ENCODE measurements at places on chromosomes 3 and 15.

DNA sequence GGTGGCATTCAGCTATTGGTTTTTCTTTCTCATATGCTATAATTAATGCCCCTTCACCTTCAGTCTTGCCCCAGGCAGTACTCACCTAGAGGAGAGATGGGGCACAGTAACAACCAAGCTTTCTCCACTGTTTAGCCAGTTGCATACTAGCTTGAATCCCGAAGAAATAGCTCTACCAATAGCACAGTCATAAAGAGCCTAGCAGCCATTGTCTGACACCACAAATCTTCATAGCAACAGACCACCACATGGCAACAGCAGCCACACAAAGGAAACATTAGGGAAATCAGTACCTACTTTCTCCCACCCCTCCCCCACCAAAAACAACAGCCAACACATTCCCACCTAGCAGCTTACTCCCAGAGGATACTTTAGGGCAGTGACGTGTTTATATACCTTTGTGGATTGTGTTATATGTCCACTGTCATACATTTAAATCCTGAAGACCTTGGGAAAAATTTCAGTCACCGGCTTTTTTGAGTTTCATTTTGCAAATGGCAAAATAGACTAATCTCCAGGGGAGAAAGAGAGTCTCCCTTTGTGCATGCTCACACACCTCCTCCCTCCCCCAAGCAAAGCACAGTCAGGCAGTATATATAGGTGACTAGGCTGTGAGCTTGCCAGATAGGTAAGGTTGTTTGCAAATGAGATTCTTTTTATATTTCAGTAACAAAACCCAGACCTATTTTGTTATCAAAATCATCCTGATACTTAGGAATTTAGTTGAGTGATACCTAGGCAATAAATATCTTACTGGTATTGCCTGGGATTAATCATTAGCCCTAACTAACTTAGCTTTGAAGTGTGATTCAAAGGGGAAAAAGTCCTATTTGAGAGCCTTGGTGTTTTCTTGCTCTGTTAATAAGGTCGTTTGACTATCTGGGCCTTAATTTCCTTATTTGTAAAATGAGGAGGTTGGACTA lies 140.6 kb downstream of the RBPMS2 start:
- peak; percentile 51 for DNase-seq

- DNase-seq, result no peak
Observed at GRCh38 chr3:127475391-127475790, 115.1 kb downstream of the TPRA1 start.

DNA sequence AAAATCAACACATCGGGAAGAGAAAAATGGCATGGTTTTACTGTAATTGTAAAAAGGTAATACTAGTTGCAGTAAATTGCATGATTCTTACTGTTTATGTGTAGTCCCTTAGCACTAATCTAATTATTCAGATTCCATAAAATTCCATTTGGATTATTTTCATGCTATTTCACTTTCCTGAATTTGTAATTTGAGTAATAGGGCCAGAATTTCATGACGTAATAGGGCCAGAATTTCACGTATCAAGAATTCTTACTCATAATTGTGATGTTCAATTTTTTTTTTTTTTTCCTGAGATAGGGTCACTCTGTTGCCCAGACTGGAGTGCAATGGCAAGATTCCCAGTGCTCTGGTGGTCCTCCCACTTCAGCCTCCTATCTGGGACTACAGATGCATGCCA lies 2.9 kb upstream of the U2SURP start:
- peak; percentile 65 for DNase-seq

- no peak for DNase-seq
Observed at GRCh38 chr15:84001655-84002054, 233.9 kb upstream of the GOLGA6L4 start.

GRCh38 chr3:59338934-59339333 lies 289.1 kb upstream of the CFAP20DC start:
- no peak for DNase-seq

DNA sequence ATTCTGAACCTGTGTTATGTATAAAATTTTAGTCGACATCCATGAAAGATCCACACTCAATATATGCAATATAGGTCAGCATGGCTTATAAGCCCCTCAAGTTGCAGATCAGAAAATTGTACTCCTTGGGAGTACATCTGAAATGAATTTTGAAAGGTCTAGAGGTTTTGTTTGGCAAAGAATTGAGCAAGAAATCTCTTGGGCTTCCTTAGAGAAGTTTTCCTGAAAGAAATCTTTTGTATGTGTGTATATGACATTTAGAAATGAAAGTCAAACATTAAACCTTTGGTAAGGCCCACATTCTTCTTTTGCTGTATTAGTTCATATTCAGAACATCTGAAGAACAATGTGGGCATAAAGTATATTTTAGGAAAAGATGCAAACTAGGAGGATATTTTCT lies 1006.6 kb downstream of the NAALADL2 start:
- no peak for DNase-seq

DNA sequence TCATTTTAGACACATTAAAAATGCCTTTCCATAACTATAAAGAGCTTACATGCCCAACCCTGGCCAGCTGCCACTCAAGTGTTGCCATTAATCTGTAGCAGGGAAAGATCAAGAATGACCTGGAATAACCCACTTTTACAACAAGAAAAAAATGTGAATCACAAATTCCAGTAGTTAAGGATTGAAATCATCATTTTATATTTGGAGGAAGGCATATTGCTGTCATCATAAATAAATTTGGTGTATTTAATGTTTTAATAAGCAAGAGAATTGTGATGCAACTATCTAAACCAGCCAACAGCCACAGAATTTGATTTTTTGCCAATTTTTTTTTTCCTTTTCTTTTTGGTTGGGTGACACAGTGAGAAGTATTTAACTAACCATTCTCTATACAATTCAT lies 240.0 kb upstream of the SEMA6D start:
- peak; percentile 49 for DNase-seq

GRCh38 chr3:97821287-97821773 lies 481 bp upstream of the CRYBG3 start:
- DNase-seq, result peak; percentile 62

GRCh38 chr3:4358273-4358672 lies 55.1 kb downstream of the SETMAR start:
- DNase-seq, result no peak

DNA sequence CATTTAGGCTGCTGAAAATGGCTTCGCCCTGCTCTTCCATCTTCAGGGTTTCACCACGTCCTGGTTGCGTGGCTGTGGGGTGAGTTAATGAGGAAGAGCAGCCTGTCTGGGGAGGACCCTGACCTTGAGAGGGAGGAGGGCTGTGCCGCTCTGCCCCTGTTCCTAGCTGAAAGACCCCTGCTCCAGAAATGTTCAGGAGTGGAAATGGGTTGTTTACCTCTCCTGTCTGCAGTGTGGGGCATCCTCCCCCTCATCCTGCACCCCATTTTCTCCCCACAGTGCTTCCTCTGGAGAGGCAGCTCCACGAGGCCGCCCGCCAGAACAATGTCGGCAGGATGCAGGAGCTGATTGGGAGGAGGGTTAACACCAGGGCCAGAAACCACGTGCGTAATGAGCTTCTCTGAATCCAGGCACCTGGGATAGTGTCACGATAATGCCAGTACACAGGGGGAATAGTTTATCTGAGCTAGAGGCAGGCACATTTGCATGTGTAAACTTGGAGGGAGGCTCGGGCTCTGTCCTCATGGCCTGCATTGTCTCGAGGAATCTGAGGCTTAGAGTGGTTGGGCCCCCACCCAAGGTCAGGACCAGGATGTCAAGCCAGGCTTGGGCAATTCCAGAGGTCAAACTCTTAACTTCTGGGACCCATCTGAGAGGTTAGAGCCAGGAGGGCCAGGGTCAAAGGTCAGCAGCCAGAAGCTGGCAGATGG lies 4.0 kb downstream of the ANKDD1A start:
- no peak for DNase-seq

DNA sequence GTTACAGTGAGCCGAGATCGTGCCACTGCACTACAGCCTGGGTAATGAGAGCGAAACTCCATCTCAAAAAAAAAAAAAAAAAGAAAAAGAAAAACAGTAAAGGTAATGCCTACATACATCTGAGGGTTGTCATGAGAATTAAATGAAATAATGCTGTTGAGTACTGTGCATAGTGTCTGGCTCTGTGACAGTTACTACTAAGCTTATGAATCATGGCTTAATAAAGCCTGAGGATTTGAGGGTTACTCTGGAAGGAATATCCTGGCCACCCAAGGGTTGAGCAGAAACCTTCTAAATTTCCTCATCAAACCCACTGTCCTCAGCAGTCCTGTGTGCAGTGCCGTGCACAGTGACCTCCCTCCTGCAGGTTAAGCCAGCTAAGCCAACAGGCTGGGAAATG lies 26.8 kb upstream of the ELP6 start:
- DNase-seq, result no peak

DNA sequence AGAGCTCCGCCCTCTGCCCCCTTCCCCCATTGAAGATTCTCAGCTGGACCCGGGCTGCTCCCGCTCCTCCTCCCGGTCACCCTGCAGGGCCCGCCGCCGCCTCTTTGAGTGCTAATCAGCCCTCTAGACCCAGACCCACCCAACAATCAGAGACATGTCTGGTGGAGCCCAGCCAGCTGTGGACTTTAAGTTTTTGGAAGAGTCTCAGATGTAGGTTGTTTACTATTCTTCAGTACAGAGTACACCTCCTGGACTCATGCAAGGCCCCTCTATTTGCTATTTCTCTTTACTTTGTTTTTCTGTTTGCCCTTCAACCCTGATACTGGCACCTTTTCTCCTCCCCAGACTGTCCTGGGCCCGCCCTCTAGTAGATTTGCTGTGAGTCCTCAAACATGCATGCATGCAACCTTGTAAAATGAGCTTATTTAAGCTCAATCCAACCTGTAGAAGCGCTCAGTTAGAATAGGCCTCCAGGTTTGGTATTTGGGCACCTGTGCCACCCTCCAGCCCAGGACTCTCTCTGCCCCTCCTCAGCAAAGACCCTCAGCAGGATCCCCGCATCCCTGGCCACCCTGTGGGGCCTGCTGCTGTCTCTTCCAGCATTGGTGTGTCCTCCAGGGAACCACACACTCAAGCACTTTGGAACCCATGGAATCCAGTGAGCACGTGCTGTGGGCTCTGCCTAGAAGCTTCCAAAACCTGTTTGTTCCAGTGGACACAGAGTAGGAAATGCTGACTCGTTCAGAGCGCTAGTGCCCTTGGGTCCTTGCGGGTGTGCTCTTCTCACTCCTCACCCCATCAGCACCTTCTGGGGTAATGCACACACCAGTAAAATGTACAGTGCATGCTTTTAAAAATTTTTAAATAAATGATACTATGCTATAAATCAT lies 4.6 kb downstream of the PRR23E start:
- DNase-seq, result no peak

All from fibroblast of lung (primary cell).